Retina (tissue), 1 donor: ENCODE measurements at places on chromosomes 4 and X.

DNA sequence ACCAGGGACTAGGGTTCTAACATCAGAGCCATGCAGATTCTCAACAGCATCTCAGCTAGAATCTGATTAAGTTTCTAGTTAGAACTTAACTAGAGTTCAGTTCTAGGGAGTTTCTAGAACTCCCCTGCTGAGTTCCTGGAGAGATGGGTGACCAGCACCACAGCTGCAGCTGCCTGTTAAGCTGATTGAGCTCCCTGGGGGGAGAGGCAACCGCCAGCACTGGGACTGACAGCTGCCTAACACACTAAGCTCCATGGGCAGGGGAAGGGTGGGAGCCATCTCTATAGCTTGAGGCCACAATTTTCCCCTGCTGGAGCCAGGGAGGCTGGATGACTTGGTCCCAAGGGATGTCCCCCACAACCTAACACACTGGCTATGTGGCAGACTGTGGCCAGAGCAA is 84.2 kb downstream of the CHIC1 start:
- no peak for DNase-seq

- no peak for DNase-seq
Measured at GRCh38 chr4:68462691-68463090, 15.4 kb downstream of the TMPRSS11E start.

DNA sequence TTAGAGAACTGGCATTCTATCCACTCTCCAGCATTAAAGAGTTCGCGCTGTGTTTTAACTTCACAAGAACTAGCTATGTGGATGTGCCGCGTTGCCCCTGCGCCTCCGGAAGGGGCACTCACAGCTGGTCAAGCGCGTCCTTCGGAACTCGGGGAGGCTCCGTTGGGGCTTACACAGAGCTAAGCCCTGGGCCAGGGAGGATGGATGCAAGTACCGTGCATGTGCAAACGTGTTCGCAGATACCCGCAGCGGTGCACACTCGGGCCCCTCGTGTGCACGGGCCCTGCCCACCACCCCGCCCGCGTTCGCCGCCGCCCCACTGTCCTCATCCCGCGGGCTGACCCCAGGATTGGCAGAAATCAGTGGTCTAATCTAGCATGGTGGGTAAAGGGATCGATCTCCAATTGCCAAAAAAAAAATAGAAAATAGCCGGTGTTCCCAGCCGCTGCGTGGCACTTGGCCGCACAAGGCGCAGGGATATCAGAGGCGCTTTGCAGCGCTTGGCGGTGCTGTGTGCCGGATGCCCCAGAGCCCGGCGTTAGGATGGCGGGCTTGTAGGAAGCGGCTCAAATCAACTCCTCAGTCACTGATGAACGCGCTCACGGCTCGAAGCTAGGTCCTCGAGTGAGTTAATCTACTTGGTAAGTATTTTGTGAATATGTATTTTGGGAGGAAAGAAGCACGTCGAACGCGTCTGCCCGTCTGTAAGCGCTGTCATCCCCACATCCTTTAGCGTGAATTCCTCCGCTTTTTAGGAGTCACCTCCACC is 989 bp upstream of the PCDH10 start:
- peak; percentile 89 for DNase-seq

GRCh38 chrX:111180750-111181240 is 84.8 kb downstream of the PAK3 start:
- DNase-seq, result no peak

- no peak for DNase-seq
Measured at GRCh38 chr4:123893011-123893981, 496.7 kb downstream of the SPRY1 start.

GRCh38 chrX:16785247-16786138 is 773 bp upstream of the TXLNG start:
- peak; percentile 9 for DNase-seq

DNA sequence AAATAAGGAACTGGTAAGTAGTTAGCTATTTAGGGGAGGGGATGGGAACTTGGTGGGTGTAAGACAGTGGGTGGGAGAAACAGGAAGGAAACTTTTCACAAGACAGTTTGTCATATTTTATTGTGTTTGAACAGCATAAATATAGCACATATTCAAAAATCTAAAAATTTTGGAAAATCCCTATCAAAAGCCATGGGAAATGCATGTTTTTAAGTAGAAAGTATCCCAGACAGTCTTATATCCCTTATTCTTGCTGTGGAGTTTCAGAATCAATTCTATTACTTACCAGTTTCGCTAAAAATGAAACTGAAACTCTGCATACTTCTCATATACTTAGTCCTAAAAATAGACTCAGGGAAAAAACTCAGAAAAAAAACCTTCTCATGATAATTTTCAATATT is 22.3 kb upstream of the RASGEF1B start:
- DNase-seq, result no peak

- no peak for DNase-seq
Measured at GRCh38 chr4:41044165-41044564, 170.2 kb downstream of the APBB2 start.

GRCh38 chr4:15116509-15117079 is 114.3 kb downstream of the CPEB2 start:
- DNase-seq, result no peak
